T follicular helper cell (primary cell): ENCODE measurements at places on chromosomes 5 and 9.

DNA sequence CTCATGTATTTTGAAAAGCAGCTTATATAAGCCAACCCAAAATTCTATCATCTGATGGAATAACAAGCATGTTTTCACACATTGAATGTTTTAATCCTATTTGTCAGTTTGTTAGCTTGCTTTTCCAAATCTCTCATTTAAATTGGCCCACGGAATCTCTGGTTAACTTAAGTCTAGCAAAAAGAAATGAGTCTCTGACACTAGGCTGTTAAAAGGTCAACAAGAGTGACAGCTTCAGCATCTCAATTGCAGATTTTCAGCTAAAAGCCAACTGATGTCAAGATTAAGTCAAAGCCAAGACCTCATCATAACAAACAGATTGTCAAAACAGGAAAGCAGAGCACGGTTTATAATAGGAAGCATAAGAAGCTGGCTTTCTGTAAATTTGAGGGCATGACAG, 49.4 kb upstream of the CDH9 start:
- no peak for DNase-seq

DNA sequence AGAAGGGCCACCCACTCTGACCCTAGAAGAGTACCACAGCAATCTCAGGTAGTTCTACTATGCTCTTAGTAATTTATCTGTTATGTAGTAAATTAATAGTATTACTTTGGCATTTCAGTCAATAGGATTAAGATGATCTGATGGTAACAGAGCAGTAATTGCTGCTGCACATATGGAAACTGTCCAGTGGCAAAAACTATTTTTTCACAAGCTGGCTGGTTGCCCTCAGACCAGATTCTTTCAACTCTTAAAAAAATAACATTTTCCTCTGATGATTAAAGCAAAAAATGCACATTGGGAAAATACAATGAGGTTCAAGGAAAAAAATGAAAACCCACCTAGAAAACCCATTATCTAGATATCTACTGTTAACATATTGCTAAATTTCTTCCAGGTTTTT, 19.7 kb downstream of the GLRA1 start:
- DNase-seq, result no peak

GRCh38 chr5:94361161-94361560, 257.2 kb downstream of the KIAA0825 start:
- no peak for DNase-seq

DNA sequence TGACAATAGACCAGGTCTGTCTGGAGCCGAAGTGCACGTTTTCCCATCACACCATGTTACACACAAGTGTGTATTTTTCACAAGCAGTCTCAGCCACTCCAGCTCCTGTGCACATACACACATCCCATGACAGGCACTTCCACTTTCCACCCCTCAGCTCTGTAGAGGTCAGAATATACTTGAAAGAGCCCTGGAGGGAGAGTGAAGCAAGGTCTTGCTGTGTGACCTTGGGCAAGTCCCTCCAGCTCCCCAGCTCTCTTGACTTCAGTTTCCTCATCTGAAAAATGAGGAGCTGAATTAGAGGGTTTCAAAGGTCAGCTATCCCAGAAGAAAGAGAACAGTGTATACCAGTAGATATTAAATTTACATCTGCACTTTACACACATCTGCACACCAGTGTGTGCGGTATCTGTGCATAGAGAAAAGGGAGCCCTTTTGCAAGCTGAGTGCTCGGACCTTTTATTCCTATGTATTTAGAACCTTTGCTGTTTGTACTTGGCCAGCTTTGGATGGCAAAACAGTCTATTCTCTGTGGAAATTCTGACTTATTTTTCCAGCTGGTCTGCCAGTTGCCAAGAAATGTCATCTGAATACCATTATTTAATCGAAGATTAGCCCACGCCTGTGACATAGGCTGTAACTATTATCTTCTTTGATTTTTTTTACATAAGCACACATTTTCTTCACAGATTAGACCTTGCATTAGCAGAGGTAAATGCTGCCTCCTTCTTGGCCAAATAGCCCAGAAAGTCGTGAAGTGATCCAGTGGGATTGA, 528.0 kb downstream of the BNC2 start:
- no peak for DNase-seq

DNA sequence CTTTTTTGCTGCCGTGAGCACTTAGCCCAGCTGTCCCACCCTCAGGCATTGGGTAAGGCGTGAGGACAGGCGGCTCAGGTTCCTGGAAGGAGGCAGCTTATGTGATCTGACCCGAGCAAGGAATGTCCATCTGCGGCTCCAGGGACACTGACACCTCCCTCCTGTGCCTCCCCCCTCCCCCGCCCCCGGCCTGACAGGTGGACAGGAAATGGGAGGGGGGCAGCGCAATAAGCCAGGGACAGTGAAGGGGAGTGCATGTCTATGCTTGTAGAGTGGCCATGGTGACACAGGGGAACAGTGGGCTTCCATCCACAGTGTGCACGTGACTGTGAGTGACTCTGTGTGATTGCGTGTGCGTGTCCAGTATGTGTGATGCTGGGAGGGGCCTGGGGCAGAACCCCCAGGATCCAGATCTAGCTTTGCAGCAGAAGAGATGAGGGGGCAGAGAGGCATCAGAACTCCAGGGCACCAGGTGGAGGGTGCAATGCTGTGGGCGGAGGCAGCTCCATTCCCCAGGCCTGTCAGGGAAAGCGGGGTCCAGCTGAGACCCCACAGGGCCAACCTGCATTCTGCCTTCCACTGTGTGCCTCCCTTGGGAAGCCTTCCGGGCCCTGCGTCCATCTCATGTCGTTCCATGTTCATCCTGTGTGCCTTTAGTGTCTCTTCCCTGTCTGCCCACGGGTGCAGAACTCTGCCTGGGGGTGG, 30.5 kb downstream of the CNTFR start:
- no peak for DNase-seq

- no peak for DNase-seq
Observed at GRCh38 chr9:108720191-108720642, 135.6 kb downstream of the ACTL7B start.
